ENCODE measurements at places on chromosomes 1 and 21.

- no peak for DNase-seq
Measured at GRCh38 chr1:11516961-11517635, 38.1 kb downstream of the DISP3 start.

GRCh38 chr1:20993716-20994575, 182.8 kb downstream of the EIF4G3 start:
- no peak for DNase-seq

GRCh38 chr1:54051933-54052430, 1.0 kb downstream of the TMEM59 start:
- DNase-seq: no peak

- DNase-seq: no peak
Measured at GRCh38 chr1:85806236-85806965, 98.2 kb upstream of the ZNHIT6 start.

GRCh38 chr1:113551728-113552127, 161.4 kb downstream of the MAGI3 start:
- no peak for DNase-seq

- DNase-seq: no peak
Measured at GRCh38 chr1:79785964-79786363, 779.4 kb upstream of the ADGRL4 start.

All from head of caudate nucleus (tissue), 42 donors.